ENCODE measurements at places on chromosomes 7 and 10.

DNA sequence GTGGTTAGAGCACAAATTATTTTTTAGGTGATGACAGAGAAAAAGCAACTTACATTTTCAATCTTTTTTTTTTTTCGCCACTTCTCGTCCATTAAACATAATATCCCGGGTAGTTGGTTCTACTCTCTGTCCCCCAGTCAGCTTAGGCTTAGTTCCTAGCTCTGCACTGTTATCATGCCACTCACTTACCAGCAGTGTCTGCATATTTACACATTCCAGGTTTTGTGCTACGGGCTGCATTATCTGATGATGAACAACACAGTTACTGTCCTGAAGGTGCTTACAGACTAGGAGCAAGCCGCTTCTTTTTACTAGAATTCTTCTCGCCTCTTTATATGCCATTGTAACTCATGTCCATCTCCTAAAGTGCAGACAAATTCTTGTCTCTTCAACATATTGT is 121.8 kb upstream of the NPVF start:
- no peak for DNase-seq

GRCh38 chr10:120253131-120253530 is 203.9 kb upstream of the PLPP4 start:
- no peak for DNase-seq

GRCh38 chr7:101702362-101702850 is 73.3 kb upstream of the MYL10 start:
- DNase-seq, result no peak

- no peak for DNase-seq
Measured at GRCh38 chr10:71072131-71072822, 140.1 kb upstream of the UNC5B start.
